ENCODE measurements at places on chromosomes 1 and 21.

DNA sequence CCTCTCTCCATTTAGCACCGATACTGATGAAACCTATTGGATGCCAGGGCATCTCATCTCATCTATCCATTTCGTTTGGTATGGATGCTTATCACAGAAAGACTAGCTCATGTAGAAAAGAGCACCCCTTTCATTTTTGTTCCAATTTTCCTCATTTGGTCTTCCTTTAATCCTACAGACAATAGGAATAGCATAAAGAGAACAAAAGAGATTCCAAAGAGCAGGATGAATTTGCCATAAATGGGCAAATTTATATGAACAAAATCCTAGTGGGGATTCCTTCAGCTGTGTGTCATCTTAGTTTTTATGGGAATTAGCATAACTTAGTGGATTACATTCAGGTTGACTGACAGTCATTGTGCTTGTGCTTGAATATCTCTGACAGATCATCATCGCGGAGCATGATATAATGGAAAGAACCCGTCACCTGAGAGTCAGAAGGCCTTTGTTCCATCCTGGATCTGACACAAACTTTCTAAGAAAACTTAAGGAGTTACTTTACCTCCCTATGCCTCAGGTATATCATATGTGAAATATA lies 777.5 kb upstream of the ADGRL2 start:
- DNase-seq: no peak

- DNase-seq: no peak
Measured at GRCh38 chr1:79150576-79150975, 144.0 kb upstream of the ADGRL4 start.

DNA sequence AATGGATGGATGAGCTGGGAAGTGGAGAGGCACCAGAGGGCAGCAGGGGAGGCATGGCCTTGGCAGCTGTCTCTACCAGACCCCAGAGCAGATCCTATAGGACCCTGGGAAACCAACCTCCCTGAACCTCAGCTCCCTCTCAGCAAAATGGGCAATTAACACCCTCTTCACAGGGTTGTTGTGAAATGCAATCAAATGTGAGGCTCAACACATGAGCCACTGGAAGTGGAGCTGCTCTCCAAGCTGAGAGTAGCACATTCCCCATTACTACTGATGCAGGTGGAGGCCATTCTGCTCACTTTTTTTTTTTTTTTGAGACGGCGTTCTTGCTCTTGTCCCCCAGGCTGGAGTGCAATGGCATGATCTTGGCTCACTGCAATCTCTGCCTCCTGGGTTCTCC lies 6.5 kb upstream of the SYNC start:
- peak; percentile 50 for DNase-seq

DNA sequence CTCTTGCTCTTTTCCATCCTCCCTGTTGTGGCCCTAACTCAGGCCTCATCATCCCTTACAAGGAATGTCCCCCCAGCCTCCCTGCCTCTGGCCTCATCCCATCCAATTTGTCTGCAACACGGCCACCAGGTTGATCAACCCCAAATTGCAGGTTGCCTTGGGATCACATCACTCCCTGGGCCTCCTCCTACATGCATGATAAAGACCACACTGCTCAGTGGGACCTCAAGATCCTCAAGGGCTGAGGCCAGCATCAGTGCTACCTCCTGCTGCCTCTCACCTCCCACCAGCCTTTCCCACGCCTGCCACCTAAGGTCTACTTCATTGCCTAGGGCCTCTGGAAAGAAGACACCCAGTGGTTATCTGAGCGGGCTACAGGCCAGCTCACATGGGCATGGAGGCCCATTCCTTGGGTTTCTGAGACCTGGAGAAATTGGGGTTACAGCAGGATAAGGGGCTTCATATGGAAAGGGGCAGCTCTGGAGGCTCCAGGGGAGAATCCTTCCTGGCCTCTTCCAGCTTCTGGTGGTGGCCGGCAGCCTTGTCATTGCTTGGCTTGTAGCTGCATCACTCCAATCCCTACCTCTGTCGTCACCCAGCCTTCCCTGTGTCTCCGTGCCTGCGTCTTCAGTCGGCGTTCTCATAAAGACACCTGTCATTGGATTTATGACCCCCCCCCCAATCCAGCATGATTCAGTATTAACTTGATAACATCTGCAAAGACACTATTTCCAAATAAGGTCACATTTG lies 60.5 kb downstream of the KLHDC7A start:
- DNase-seq: no peak

DNA sequence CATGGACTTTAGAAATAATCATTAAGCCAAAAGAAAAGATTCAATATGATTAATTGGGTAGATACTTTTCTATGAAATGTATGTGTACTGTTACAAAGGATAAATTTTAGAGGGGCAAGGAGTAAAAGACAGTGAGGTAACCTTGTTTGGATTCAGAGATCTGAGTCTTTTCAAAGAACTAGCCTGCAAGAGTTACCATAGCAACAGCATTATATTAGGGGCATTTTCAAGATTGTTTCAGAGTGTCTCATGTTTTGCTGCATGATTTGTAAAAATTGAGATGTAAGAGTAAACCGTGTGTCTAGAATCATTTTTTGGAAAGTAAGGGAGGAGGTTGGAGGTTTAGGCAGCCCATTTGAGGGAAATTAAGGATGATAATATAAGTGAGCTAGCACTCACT lies 70.6 kb upstream of the KIAA1614 start:
- DNase-seq: no peak

DNA sequence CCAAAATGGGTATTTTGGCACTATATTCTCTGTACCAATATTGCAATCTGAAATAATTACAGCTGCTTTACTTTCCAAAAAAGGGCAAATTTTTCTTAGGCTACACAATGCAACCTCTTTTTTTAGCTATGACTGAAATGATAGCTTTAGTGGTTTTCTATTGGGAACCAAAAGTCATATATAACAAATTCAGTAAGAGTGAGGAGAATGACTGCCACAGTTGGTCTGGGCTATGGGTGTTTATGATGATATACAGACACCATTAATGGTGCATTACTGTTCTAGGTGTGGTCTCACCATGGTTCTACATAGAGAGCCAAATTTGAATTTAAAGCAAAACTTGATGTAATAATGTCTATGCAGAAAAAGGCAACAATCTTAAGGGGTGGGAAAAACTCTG lies 72.3 kb upstream of the PTBP2 start:
- no peak for DNase-seq
